ENCODE measurements at places on chromosomes 2 and 18.

GRCh38 chr2:44545005-44545404, 183.3 kb downstream of the CAMKMT start:
- no peak for DNase-seq

- DNase-seq = no peak
Measured at GRCh38 chr2:19496646-19497045, 138.2 kb upstream of the OSR1 start.

GRCh38 chr2:68846091-68846490, 25.1 kb downstream of the BMP10 start:
- no peak for DNase-seq

GRCh38 chr2:237184192-237184918, 98.7 kb downstream of the COPS8 start:
- no peak for DNase-seq

DNA sequence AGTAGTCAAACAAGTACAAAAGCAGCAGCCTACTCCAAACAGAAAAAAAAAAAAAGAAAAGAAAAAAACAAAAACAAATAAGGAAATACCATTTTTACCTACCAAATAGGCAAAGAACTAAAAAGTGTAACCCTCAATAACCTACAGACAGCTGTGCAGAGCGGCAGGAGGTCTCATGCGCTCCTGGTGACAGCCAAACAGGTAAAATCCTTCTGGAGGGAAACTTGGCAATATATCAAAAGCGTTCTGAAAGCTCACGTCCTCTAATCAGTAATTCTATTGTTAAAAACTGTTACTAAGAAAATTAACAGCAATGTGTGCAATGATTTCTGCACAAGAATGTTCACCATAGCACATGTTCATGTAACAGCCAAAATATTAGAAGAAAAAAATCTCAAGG, 105.6 kb downstream of the AFF3 start:
- no peak for DNase-seq

GRCh38 chr18:8747440-8747937, 42.1 kb downstream of the MTCL1 start:
- no peak for DNase-seq

- DNase-seq = no peak
Measured at GRCh38 chr2:201432621-201433393, 18.5 kb downstream of the TRAK2 start.

GRCh38 chr2:222903234-222904220, 42.7 kb downstream of the ACSL3 start:
- no peak for DNase-seq

GRCh38 chr2:142531377-142531776, 346.1 kb upstream of the KYNU start:
- DNase-seq = no peak

DNA sequence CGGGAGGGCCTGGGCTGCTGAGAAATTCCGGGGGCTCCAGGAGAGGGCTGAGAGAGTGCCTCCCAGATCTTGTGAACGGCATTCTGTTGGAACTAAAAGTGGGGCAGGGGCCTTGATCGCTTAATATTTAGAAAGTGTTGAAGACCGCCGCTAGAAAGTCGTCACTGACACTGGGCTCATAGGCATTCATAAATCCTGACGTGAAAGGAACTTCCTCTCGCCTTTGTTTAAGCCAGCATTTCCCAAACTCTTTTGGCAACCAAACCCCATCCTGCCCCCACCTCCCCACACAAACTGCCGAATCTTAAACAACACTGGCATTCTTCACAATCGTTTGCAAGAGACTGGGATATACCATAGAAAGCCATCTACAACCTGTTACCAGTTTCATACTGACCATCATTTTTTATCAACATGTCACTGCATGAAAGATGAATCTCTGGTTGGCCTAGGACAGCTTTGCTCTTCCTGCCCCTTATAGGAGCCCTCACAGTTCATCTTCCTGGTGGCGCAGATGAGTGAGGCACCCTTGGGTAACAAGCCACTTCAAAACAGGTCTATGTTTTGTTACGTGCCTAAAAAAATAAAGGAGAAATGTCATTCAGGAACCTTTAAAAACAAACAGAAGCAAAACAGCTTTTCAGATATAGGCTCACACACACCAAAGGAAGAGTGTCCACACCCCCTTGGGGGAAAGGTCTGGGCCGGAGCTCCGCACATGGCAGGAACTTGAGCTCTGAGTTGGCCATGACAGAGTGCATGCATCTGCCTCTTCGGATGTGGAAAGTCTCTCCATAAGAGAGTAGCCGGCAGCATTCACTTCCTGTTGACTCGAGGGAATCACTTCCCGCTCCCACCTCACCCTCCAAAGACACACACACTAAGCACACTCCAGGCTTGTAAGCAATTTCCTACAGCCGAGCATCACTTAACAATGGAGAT, 13.0 kb downstream of the MTERF4 start:
- no peak for DNase-seq

DNA sequence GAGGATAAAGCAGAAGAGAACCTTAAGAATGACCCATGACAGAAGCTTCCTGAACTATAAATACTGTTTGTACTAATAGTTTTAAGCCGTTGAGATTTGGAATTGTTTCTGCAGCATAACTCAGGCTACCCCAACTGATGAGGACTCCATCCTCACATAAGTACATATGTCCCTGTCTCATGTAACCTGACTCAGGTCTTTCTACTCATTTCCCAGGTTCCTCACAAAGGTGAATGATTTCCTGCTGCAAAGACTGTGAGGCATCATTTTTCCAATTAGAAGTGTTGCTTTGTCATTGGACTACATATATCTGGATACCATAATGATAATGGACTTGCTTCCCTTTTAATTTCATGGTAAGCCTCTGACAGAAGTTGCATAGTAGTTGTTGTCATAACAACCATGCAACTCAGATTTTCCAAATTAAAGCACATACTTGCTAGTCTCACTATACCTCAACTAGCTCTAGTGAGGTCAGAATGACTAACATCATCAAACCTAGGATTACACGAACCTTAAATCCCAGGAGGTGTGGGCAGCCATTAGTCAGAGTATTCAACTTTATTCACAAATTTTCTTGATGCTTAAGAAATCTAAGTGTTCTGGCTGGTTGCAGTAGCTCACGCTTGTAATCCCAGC, 38.0 kb upstream of the NEDD4L start:
- DNase-seq = no peak

DNA sequence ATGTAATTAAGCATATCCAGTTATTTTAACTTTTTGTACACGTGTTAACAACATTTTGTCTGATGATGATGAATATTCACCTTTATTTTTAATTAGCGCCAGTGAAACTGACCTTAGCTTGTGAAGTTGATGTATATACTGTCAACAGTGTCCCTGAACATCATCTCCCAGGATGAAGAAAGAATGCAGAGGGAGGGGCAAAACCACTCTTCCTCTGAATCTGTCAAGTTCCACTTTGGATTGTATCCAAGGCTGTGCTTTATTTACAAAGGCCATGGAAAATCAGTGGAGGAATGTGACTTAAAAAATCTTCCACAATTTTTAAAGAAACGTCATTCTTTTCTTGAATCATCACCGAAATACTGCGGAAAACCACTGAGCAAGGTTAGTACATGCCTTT, 4.5 kb upstream of the RMDN2 start:
- DNase-seq = no peak

DNA sequence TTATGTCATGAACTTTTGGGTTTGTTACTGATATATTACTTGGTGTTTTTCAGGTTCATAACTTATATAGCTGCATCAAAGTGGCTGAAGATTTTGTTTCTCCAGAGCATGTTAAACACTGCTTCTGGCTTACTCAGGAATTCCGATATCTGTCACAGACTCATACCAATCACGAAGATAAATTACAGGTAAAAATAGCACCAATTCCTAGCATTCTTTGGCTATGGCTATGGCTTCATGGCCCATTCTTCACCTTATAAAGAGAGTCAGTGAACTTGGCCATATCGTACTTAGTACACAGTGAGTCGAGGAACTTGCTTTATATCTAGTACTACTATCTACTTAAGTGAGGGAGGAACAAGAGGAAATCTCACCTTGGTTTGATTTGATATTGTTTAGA, 49.9 kb downstream of the KDM3A start:
- no peak for DNase-seq

DNA sequence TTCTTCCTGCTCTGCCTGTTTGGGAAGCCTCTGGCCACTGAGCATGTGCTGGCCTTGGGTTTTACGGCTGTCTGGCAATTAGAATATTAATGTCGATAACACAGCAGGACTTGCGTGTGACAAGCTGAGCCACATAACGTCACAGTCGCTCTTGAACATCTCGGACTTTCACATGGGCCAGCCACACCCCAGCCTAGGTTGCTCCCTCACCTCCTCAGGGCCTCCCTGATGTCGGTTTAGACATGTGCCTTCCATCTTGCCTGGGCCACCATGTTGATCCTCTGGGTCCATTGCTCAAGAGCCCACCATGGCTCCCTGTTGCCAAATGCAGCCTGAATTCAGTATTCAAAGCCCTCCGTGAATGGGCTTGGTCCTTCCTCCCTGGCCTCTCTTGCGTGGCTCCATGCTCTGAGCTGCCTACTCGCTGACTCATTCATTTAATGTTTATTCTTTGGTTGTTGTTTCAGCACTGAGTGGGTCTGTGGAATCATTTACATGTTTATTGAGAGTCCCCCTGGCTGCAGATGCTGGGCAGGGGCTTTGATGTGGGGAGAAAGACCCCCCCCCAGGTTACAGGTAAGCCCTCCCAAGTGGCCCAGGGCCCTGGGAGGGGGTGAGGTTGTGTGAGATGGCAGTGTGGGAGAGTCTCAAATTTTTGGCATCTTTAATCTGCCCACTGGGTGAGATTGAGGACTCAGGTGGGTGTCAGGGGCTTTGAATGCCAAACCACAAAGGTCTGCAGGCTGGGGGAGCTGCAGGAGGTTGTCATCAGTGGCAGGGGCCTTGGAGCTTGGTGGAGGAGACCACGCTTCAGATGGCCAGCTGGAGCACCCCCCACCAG, 62.0 kb downstream of the ODC1 start:
- no peak for DNase-seq

GRCh38 chr2:30135541-30135940, 11.3 kb upstream of the YPEL5 start:
- no peak for DNase-seq

DNA sequence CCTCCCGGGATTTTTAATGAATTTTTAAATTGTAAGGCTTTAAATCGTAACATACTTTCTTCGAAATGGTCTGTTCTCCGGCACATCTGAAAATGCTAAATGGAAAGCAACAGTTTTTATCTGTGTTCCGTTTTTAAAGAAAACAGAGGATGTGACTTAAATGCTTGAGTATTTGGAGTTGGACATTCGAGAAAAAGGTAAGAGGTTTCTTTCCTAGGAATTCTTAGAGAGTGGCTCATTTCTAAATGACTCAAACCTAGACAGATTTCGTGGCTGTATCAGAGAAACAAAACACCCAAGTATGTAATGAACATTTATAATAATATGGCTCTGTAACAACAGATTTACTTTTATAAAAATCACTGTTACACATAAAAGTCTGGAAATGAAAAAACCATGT, 177.6 kb upstream of the CCDC68 start:
- DNase-seq = no peak

- no peak for DNase-seq
Measured at GRCh38 chr2:28348921-28349320, 43.7 kb upstream of the FOSL2 start.

DNA sequence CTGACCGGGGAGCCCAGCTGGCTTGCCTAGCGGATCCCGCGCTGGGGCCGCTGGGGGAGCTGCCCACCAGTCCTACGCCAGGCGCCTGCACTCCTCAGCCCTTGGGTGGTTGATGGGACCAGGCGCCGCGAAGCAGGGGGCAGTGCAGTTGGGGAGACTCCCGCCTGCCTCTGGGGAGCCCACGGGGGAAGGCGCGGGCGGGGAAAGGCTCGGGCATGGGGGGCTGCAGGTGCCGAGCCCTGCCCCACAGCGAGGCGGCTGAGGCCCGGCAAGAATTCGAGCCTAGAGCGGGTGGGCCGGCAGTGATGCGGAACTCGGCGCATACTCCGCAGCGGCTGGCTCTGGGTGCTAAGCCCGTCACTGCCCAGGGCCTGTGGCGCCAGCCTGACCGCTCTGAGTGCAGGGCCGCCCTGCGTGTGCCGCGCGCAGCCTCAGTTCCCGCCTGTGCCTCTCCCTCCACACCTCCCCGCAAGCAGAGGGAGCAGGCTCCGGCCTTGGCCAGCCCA, 249.1 kb upstream of the TEKT4 start:
- no peak for DNase-seq

- no peak for DNase-seq
Measured at GRCh38 chr2:177606636-177607035, 214.1 kb downstream of the AGPS start.

DNA sequence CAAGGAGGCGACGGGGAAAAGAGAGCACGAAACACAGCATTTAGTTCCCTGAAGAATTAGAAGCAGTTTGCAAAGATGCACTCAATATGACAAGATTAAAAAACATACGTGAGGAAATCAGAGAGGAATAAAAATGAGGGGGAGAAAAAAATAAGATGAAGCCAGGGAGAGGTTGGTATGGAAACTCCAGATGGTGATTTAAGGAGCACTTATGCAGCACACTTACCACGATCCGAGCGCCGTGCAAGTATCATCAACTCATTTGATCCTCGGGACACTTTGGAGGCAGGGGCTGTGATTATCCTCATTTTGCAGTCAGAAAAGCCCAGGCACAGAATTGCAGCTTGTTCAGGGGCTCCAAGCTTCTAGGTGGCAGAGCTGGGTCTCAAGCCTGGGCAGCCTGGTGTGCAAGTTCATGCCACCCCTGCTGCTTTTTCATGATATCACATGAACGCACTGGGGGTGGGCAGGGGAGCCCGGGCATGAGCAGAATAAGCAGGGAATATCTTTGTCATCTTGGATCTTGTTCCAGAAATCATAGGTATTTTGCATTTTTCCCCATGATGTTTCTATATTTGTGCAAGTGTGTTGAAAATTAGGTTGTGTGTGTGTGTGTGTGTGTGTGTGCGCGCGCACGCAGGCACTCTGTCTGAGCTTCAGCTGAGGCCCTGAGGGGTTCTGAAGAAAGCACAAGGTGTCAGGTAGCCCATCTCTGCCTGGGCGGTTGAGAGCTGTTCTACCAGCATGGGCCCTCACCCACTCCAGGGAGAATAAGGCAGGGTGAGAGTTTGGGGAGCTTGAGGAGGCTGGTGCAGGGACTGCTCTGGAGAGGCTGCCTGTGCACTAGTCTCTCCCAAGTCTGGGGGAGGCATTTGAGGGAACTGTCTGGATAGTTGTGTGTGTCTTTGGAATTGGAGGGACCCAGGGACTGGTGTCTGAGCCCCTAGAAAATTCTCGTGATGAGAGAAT, 25.0 kb upstream of the PDIA6 start:
- DNase-seq = no peak

All from stimulated activated CD8-positive, alpha-beta memory T cell treated with anti-CD3 and anti-CD28 coated beads, Interleukin-15, amount 100 ng/mL, for 24 hours (primary cell).